ENCODE measurements at places on chromosomes 2 and 18. TPM values are rescaled to one million over a fixed set of nuclear protein-coding genes. Genes with fewer than 3 reads are reported as not detected.

DNA sequence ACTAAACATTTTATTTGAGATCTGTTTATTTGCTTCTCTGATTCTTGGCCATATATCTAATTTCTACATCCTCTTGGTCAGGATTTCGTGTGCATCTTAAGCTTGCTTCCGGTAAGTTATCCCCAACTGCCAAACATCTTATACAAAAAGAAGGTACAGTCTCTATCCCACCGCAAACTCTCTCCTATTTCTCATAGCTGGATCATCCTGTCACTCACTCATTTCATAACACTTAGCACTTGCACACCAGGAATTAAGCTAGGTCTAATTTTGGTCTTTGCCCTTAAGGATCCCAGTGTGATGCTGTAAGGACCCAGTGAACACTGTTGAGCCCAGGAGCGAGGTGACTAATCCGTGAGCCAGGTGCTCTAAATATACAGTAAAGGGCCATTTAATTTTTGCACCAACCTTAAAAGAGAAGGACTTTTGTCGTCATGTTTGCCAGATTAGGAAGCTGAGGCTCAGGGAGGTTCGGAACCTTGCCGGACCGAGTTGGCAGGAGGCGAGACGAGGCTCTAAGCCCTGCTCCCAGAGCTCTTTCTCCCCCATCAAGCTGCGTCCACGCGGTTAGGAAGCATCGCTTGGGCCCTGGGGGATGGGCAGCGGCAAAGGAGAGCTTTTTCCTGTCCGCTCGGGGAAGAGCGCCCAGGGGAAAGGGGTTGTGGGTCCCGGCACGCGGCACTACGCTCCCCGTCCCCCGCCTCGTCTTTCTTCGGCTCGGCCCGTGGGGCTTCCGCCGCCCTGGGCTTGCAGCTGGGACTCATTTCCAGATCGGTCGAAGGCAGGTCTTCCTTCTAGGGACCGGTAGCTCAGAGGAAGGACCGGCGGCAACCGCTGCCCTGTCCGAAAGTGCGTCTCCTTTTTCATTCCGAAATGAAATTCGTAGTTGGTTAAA is 4.1 kb upstream of the ITPRIPL1 start:
- no peak for DNase-seq

ALLC gene
- polyA plus RNA-seq, result not detected

DNA sequence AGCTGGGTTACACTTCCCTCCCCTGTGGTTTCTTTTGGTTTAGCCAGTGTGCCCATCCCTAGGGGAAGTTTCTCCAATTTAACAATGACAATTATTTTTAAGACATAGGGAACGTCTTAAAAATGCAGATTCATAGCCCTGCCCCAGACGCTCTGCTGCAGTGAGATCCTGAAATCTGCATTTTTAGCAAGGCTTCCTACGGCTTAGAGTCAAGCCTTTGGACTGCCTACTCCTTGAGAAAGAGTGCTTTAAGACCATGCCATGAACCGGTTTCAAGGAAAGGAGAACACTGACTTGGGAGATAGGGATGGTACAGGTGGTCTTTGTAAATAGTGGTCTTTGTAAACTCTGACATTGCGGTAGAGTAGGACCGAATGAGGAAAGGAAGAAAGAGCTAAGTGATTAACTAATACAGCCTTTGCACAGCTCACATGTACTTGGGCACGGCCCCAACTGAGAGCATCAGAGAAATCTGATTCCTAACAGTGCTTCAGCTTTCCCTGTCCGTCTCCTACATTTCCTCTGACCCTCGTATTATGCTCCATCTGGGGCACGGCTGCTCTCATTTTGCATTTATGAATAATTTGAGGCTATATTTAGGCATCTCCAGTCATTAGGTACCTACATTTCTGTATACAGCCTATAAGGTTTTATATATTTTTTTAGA is 217.6 kb upstream of the TANK start:
- DNase-seq, result no peak

DNA sequence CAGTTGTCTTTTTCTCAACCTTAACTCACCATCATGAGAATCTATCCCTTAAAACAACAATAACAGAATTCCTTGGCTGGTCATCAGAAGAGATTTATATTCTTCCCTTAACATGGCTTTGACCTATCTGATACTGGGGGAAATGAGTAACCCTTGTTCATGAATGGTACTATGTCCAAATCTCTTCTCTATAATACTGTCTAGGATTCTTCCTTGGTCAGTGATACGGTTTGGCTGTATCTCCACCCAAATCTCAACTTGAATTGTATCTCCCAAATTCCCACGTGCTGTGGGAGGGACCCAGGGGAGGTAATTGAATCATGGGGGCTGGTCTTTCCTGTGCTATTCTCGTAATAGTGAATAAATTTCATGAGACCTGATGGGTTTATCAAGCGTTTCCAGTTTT is 282.0 kb upstream of the SIX2 start:
- DNase-seq, result no peak

GRCh38 chr2:174195253-174195652 is 53.1 kb downstream of the OLA1 start:
- DNase-seq, result no peak

- no peak for DNase-seq
Measured at GRCh38 chr2:99975386-99975785, 167.0 kb downstream of the AFF3 start.

DNA sequence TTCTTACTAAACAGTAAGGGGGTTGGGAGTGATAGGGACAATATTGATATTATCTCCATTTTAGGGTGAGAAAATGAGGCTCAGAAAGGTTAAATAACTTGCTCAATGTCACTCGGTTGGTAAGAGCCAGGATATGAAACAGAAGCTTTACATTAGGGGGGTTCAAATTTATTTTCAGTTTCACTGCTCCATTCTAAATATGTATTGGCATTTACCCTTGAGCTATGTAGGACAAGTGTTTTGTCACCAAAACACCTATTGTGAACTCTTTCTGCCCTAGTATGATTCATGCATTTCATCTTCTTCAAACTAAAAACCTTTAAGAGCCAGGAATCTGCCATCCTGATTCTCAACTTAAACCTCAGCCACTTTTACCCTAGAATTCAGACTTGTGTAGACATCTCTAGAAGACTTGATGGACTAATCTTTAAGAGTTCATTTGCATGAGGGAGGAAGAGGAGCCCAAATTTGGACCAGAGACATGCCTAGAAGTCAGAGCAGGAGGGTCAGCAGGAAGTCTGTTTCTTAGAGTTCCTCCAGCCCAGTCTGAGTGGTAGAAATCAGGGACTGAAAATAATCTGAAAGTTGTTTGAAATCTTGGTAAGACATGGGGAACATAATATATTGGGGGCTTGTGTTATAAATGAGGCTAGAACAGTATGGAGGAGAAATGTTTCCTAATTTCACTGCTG is 129.4 kb upstream of the ATP5MC3 start:
- no peak for DNase-seq

DNA sequence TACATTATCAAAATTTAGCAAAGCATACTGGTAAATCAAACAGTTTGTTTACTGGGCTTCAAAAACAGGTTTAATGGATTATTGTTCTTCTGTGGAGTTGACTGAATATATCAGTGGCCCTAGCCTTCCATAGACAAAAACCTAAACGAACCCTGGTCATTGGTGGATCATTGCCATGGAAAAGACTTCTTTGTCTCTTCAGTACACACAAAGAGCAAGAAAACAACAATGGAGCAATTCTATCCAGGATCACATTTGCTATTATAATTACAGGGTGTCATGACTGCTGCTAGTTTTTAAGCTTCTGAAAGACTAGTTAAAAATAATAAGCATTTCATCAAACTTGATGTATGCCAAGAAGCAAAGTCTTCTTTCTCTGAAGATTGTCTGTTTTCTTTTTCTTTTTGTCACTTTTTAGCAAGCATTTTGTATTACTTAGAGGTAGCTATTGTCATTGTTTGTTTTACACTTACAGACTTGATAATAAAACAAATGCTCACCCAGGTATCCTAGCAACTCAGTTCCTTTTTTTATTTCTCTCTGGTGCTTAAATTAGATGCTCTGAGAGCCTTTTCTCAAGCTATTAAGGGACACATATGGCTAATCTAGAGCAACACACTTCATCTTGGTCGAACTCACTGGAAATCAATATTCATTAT is 1228.7 kb upstream of the DDX18 start:
- DNase-seq, result no peak

- DNase-seq, result no peak
Measured at GRCh38 chr2:166388481-166389070, 12.8 kb upstream of the SCN9A start.

REG1B gene
- not detected for polyA plus RNA-seq

DNA sequence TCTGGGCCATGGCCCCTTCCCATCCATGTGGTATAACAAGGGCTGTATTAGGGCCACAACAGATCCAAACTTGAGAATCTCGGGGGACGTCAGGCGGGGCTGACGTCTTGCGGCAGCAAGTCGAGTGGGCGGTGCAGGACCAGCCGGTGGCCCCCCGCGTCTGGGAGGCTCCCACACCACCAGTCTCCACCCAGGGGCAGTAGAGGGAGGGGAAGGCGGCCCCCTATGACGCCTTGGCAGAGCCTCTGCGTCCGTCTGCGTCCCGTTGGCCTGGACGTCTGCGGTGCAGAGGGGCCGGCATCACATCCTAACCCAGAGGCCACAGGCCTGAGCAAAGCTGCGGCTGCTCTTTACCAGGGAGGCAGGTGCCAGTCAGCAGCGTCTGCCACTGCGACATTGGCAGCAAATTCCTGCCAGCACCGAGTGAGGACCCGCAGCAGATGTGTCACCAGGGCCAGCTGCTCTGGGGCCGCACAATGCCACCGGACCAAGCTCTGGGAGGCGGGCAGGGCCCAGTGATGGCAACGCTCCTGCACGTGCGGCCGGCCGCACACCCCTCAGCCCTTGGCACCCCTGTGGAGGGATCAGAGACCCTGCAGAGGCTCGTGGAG is 73.8 kb downstream of the KCNG2 start:
- DNase-seq, result no peak

SERPINB12 gene
- not detected for polyA plus RNA-seq

SERPINB10 gene
- 0.85 TPM for polyA plus RNA-seq

GRCh38 chr2:162706770-162707169 is 131.8 kb downstream of the KCNH7 start:
- no peak for DNase-seq

DNA sequence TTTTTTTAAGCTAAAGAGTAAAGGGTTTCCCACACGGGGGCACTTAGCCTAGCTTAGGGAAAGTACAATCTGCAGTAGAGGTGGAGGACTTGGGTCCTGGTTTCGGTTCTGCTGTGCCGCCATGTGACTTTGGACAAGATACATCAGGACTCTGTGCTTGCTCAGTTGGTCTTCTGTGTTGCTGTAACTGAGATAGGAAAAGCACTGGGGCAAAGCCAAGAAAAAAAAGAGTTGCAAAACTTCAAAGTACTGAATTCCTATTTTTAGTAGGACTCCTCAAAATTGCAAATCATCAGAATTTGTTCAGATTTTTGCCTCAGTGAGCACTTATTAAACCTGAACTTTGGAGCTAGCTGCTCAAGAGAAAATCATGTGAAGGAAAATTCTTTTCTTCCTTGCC is 96.3 kb upstream of the STON1 start:
- DNase-seq, result no peak

- DNase-seq, result no peak
Measured at GRCh38 chr2:200033929-200034328, 78.5 kb downstream of the MAIP1 start.

LIMS3 gene
- 1.9 TPM for polyA plus RNA-seq

AGXT gene
- not detected for polyA plus RNA-seq

DNA sequence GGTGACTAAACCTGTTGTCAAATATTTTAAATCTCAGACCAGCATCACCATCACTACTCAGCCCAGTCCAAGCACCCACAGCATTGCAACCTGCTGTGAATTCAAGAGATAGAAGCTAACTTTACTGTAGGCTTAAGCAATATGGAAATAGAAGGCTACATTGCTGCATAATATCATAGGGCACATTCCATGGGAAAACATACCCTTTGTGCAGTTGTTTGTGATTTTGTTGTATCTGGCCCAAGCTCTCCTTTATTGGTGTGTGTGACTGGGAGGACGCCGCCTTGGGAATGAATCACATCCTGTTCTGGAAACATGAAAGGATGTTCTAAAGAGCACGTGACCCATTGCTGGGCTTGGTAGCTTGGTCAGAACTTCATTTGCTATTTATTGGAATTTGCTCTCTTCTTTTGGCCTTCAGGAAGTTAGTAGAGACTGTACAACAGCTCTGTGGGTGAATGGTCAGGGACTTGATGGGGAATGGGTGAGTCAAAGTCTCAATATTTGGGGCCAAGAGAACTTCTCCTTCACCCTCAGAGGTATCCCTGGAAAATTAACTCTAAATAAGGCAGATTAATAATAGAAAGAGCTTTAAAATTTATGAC is 106.8 kb upstream of the SERPINE2 start:
- DNase-seq, result peak; percentile 86

DNA sequence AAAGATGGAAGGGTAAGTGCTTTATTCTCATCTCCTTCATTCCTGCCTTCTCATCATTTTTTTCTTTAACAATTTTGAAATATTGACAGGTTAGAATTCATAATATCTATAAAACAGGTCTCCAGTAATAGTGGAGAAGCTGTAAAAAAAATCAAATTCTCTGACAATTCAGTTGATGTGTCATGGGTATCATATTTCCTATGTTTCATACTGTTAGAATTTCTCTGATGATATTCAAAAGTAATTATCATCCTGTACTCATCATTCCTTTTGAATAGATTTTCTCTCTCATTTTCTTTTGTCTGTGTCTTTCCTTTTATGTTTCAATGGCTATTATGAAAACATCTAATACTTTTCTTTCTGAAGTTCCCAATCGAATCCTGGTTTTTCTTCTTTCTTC is 97.7 kb downstream of the CPS1 start:
- DNase-seq, result no peak

GRCh38 chr2:73972846-73973245 is 11.9 kb upstream of the TET3 start:
- DNase-seq, result no peak

- DNase-seq, result no peak
Measured at GRCh38 chr2:238445409-238446190, 18.9 kb downstream of the ASB1 start.

CHST9 gene
- not detected for polyA plus RNA-seq

- DNase-seq, result no peak
Measured at GRCh38 chr2:132646540-132647108, 23.4 kb downstream of the LYPD1 start.

DNA sequence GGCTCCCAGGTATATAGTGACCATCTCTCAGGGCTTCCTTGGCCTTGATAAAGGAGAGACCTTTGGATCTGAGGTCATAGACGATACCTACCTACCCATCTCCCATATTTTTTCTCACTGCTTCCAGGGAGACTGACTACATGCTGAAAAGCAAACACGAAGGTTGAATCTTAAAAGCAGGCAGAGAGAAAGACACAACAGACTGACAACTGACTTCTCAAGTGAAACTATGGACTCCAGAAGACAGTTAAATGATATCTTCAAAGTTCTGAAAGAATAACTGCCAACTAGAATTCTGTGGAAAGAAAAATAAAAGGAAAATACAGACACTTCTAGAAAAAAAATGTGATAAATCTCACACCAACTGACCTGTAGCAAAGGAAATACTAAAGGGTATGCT is 76.5 kb upstream of the HAAO start:
- no peak for DNase-seq

MRPL19 gene
- 13.9 TPM for polyA plus RNA-seq

SERPINB4 gene
- polyA plus RNA-seq, result 0.06 TPM

- no peak for DNase-seq
Measured at GRCh38 chr2:20677301-20678085, 10.5 kb downstream of the GDF7 start.
